ENCODE measurements at places on chromosomes 11 and 22.

- DNase-seq: no peak
These were observed 76.6 kb downstream of the ABTB2 start for GRCh38 chr11:34280945-34281872.

DNA sequence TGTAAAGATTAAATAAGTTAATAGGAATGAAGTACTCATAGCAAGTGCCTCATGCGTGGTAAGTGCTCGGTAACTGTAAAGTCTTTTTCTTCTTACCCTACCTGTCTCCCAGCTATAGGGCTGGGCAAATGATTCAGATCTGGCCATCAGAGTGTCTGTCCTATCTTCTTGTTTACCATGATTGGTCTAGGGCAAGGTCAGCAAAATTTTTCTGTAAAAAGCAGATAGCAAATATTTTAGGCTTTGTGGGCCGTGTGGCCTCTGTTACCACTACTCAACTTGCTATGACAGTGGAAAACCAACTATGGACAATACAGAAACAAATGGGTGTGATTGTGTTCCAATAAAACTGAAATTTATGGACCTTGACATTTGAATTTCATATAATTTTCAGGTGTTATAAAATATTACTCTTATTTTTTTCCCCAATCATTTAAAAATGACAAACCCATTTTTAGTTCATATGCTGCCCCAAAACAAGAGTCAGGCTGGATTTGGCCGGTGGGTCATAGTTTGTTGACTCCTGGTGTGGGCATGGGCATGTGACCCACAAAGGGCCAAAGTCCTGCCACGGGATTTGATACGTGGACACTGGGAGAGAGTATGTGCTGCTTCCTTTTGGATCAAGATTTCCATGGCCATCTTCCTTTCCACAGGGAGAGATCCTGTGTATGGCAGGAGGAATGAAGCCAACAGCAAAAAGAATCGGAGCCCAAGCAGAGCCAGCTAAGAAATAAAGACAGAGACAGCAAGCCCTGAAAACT, 26.8 kb upstream of the FZD4 start:
- no peak for DNase-seq

- no peak for DNase-seq
These were observed at the start of gene SLN for GRCh38 chr11:107711861-107712755. Gene SLN (minus strand): TSS chr11:107712056.

- DNase-seq: no peak
These were observed 211.4 kb downstream of the AASDHPPT start for GRCh38 chr11:106288822-106289387.

- DNase-seq: no peak
These were observed 39.7 kb downstream of the YWHAH start for GRCh38 chr22:31983911-31984656.

DNA sequence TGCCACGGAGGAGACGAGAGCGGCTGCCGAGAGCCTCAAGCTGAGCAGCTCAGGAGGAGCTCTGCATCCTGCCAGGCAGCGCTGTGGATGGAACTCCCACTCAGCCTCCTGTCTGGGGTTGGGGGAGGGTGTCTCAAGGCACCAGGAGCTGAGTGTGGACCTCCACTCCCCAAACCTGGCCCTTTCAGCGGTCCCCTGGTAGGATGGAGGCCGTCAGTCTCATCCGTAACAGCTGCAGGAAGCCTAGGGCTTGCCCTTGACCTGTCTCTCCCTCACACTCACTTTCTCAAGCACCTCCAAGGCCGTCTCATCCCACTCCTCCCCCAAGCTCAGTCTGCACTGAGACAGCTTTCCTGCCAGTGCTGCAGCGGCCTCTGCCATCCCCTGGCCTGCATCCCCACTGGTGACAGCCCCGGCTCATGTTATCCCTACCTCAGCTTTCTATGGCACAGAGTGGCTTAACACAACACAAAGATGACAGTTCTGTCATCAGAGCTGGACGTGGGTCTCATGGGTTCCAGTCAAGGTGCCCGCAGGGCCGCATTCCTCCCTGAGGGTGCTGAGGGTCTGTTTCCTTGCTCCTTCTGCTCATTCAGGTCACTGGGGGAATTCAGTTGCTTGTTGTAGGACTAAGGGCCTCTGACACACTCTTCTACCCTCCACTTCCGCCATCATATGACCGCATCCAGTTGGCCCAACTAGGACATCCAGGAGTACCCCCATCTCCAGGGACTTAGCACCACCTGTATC, 341.9 kb upstream of the B3GAT1 start:
- DNase-seq: no peak

GRCh38 chr11:78823588-78823987, 248.9 kb upstream of the NARS2 start:
- DNase-seq: no peak

DNA sequence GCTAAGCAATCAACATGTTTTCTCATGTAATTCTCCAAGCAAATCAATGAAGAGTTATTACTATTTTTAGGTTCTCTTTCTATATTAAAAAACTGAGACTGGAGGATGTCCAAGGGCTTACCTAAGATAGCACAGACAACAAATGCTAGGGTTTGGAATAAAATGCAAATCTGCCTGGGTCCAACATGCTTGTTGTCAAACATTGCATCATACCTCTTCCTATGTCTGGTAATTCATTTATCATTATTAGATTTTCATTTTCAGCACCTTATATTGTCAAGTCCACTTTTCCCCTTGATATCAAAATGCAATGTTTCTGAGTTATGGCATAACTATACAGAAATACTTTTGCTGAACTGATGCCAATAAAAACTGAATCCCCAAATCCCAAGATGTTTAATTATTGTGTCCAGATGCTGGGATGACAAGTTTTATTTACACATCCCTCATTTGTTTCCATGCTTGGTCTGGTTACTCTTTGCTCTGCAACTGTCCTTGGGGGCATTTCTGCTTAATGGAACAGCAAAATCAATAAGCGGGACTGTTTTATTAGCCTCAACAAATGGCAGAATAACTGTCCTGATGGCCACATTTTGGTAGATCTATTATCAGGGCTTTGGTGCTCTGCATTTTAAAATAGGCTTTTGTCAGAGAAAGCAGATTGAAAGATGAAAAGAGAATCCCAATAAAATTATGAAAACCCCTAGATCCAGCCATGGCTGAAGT, 86.0 kb downstream of the C11orf87 start:
- DNase-seq: no peak
